Stimulated activated CD8-positive, alpha-beta memory T cell treated with anti-CD3 and anti-CD28 coated beads, Interleukin-7, amount 100 ng/mL, for 1 hour (primary cell): ENCODE measurements at places on chromosomes 3 and 15.

GRCh38 chr3:183279371-183279770, 26.3 kb downstream of the B3GNT5 start:
- no peak for DNase-seq

DNA sequence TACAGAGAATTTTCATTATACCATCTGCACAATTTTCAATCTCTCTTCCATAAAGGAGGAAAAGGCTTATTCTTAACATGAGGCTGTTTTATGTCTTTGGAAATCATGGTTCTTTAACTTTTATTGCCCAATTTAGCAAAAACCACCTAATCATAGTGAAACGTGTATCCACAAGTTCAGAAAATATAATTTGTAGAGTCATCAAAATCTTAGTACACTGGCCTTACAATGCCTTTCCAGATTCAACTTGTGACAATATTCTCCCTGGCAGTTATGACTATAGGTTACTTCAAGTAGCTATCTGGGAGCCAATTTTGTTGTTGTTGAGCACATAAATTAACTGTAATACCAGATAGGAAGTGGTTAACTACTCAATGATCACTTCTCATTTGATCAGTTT, 10.9 kb downstream of the BNIP2 start:
- DNase-seq, result no peak

- DNase-seq, result no peak
These were observed 428.3 kb downstream of the TBC1D5 start for GRCh38 chr3:17314171-17314570.

- DNase-seq, result no peak
These were observed 4.7 kb upstream of the CALML4 start for GRCh38 chr15:68209735-68210408.

DNA sequence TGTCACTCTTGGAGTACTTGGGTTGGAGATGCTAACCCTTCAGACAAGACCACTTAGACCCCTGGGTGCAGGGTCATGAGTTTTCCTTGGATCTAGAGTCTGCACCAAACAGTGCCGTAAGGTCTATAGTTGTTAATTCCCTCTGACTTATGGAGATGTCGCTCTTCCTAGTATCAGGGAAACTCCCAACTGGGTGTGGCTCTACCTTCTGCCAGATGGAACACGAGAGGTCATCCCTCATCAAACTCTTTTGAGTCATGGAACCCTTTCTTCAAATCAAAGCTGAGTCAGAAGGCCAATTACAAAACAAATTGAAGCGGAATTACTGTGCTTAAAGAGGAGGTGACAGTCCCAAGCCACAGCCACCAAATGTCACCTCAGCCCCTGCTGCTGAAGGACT, 514.9 kb upstream of the PROK2 start:
- no peak for DNase-seq

DNA sequence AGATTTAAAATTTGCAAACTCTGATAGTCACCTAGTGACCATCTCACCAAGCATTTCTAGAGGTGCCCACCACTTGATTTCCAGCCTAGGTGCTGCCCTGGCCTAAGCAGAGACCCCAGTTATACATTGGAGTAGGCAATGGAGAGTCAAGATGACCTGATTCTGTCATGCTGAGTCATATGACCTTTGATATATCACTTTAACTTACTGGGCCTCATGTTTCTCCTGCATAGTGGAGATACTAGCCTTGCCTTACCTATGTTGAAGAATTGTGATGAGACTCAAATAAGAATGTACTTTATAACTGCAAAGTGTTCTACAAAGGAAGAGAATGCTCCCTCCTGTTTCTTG, 75.5 kb upstream of the XCR1 start:
- no peak for DNase-seq

- no peak for DNase-seq
These were observed 26.6 kb downstream of the CGGBP1 start for GRCh38 chr3:88032245-88032644.

GRCh38 chr3:136120373-136121348, 75.5 kb downstream of the MSL2 start:
- DNase-seq, result no peak
